CD4-positive, alpha-beta T cell treated with Interleukin-15 for 1 hour (primary cell): ENCODE measurements at places on chromosomes 12 and 14.

GRCh38 chr12:9052610-9053009, 63.1 kb downstream of the A2M start:
- DNase-seq = no peak

DNA sequence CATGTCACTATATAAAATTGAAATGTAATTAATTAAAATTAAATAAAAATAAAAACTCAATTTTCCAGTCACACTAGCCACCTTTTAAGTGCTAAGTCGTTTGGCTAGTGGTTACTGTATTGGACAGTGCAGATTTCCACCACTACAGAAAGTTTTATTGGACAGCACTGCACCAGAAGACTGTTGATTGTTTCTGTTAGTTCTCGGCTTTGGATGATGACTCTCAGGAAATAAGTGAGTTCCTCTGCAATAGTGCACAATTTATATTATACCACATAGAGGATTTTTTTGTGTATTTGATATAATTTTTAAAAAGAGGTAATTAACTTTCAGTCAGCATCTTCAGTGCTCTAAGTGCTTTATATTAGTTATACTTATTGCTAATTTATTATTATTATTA, 52.7 kb downstream of the FAR2 start:
- no peak for DNase-seq

DNA sequence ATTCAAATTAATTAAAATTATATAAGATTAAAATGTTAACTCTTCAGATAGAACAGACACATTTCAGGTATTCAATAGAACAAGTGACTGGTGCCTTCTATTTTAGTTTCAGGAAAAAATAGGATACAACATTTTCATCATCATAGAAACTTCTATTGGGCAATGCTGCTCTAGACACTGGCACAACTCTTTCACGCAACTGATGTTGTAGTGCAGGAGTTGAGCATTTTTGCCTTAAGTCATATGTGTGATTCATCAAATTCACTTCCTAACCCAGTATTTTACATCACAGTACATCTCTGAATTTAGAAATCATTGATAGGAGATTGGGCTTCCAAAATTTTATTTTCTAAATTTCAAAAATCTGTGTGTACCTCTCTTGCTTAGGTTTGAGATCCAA, 215.4 kb upstream of the DIO2 start:
- no peak for DNase-seq

- no peak for DNase-seq
Observed at GRCh38 chr14:36741858-36742257, 80.2 kb downstream of the PAX9 start.

DNA sequence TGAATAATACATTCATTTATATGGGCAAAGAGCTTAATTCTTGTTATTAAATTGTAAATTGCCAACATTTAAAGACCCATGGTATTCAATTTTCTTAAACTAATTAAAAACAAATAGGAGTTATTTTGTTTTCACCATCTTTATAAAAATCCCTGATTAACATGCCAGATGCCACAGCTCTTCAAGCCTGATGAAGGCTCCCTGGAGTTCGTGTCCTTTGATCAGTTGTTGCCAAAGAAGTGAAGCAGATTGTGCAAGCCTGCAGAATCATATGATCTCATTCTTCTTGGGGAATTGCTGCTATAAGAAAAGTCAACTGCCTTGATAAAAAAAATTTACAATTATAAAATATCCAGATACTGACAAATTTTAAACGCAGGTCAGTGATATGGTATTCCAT, 288.3 kb upstream of the PPFIA2 start:
- DNase-seq = no peak

DNA sequence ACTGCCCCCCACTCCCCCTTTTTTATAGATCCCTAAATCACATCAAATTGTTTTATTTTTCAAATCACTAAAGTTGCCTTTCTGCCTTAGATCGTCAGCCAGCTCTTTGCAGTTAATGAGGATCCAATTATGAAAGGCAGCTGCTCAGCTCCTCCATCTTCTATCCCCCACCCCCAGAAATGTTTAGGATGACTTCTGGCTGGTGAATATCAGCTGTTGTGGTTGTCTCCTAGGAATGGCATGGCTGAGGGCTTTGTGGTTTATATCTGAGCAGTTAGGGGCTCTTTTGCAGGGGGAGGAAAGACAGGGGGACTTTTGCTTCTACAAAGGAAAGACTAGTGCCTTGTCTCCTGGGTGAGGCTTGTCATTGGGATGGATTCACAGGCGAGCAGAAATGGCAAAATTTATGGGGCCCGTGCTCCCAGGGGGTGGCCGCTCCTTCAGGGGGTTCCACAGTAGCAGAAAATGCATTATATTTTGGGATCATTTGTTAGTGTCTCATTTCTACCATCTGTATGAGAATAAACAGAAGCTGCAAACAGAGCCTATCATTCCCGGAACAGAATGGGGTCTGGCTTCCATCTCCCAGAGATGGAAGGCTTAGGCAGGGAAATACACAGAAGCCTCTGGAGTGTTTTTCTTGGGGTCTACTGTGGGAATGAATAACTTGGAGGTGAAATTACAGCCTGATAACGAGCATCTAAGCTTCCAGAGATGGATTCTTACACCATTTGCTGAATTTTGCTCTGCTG, 6.5 kb downstream of the JDP2 start:
- no peak for DNase-seq
